ENCODE measurements at places on chromosomes 4 and X. TPM values are rescaled to one million over a fixed set of nuclear protein-coding genes. Genes with fewer than 3 reads are reported as not detected.

GRCh38 chr4:124386648-124387047 lies 325.9 kb downstream of the ANKRD50 start:
- DNase-seq, result no peak

DNA sequence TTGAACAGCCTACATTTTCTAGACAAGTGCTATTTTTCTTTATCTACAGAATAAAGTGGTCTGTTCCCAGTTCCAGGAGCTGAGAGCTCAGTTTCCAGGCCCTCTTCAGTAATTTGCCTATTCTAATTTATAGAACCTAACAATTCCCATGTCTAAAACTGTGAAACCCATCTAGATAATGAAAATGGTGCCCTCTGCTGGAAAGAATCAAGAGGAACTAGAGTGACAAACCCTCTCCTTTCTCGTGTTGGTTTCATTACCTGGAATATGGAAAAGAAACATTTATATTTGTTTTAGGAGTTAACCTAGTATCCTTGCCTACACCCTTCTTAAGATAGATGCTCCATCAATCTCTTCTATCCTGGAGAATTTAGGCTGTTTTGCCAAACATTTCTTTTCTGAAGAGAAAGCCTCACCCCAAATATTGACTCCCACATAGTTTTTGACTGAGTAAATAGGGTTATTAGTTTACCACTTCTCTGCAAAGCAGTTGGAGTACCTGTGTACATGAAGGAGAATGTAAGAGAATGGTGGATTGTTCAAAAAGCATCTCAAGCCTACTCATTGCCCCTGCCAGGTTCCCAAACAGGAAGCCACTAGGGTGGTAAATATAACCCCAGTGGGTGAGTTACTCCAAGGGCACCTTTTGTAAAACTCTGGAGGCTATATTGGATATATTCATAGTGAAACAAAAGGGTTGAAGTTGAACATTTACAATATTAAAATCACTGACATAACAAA lies 121.6 kb downstream of the RASL11B start:
- DNase-seq, result no peak

DNA sequence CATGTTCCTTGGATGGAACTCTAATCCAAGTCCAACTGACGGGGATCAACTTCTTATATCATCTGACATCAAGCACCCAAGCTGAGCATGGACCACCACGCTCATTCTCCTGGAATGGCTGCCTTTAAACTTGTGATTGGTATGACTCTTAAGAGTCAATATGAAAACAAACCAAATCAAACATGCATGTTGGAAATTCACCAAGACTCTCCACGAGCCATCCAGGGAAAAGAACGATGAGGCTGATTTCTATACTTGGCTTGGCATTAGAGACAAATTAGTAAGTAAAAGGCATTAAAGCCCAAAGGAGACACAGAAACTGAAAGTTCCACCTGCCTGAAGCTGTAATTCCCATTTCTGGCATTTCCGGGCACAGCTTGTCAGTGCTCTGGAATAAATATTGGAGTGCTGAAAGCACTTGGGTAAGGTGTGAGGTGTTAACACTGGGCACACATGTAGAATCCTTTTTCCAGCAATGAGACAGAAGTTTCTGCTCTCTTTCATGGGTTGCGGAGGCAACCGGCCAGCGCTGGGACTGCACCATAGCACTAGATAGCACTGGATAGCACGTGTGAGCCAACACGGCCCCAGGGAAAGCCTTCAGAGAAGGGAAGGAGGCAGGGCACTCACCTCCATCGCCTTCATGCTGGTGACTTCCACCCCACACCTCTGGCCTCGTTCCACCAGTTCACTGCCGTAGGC lies 42.1 kb upstream of the CENPU start:
- DNase-seq, result no peak

GRCh38 chr4:53366301-53366716 lies 448 bp upstream of the SCFD2 start:
- DNase-seq, result no peak

Gene ERVMER34-1
- not detected for total RNA-seq

Gene FAM236C
- not detected for total RNA-seq

Gene IL1RAPL1
- 8.2 TPM for total RNA-seq

- no peak for DNase-seq
These were observed 917.7 kb upstream of the INTU start for GRCh38 chr4:126715067-126715466.

DNA sequence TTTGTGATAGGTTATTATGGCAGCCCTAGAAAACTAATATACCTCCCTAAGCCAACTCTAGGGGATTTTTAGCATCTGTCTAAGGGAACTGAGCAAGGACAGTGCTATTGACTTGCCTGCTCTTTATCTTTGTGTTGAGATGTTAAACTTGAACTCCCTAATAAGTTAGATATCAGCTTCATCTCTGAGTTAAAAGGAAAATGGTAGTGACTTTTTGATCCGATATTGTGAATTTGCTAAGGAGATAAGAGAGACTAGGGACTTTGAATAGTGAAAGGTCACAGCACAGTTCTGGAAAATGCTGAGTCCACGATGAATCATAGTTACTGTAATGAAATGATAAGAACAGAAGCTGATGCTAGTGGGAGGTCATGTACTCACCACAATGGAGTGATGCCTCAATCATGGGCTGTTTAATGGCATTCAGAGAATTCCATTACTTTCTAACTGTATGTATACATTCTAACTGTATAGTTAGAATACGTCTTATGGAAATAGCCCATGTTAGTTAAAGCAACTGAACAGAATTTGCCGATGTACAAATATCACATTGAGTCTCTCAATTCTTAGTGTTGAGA lies 147.2 kb downstream of the GLRA3 start:
- no peak for DNase-seq

Gene NOCT
- total RNA-seq, result 5.4 TPM

Measured in tibial nerve (tissue), 4 donors.